ENCODE measurements at places on chromosomes 7 and 10.

DNA sequence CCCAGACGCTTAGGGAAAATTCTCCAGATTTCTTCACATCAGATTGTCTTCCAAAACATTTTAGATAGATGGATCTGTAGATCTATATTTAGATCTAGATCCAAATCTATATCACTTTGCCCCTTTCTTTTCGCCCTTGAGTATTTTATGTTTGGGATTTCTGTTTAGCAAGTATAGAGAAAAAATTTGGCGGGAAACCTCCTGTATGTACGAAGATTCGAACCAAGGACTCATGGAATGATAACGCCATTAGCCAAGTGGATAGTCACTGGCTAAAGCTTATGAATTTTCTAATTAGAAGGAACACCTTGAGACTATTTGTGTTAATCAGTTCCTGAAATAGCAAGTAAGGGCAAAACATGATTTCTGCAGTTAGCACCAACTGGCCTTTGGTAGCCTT is 1.2 kb downstream of the THNSL1 start:
- H3K27ac ChIP-seq: peak overlapping the region; percentile 95
- peaks cover 4% of the 10 kb centered on the region for H3K27me3 ChIP-seq
- DNase-seq: no peak
- peak overlapping the region; percentile 89 for H3K4me3 ChIP-seq

- peaks cover 12% of the 10 kb centered on the region for H3K27me3 ChIP-seq
- peaks cover 7% of the 10 kb centered on the region for H3K4me1 ChIP-seq
- H3K4me3 ChIP-seq: no peak overlapping the region
- no peaks in the 10 kb centered on the region for H3K36me3 ChIP-seq
- DNase-seq: no peak
- H3K27ac ChIP-seq: no peak overlapping the region
These were observed 57.7 kb upstream of the ZNRF2 start for GRCh38 chr7:30226614-30227268.

DNA sequence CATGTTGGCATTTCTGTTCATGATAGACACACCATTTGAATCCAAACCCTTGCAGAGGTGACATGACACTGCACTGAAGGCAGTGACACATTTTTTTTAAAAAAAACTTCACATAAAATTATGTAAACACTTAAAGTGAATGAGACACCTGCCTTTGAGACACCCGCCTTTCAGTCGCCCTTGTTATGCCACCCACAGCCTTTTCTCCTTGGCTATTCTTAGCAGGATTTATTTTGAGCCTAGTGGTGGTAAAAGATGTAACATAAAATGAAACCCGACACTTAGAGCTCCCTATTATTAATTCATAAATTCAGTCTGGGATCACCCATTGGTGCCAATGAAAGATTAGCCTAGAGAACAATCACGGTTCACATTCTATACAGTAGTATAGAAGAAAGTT is 161.3 kb downstream of the DYNC1I1 start:
- no peak overlapping the region for H3K4me3 ChIP-seq
- H3K4me1 ChIP-seq: no peaks in the 10 kb centered on the region
- no peak for DNase-seq

DNA sequence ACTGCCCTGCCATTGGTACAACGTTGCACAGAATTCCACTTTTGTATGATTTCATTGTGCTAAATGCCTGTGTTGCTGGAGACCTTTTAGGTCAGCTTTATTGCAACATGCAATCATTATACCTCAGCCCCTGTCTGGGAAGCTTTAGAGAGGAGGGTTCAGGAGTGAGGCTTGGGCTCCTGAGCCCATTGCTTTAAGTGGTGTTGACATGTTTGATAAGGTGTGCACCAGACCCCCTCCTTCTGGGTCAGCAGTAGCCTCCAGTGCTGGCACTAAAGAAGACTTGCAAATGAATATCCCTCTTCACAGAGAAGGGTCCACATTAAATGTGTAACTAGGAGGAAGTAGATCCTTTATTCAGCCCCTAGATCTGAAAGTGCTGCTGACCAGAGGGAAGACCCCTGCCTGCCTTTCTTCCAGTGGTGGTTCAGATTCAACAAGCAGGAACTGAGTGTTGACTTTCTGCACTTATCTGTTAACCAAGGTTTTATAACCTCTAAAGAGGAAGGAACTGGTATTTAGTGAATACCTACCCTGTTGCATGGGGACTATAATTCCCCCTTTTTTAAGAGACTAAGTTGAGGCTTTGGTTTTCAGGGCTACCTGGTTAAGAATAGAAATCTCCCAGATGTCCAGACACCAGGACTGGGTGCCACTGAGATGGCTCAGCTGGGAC is 369.4 kb upstream of the IGFBP3 start:
- H3K4me3 ChIP-seq: no peak overlapping the region
- no peaks in the 10 kb centered on the region for H3K36me3 ChIP-seq
- H3K27ac ChIP-seq: no peak overlapping the region
- H3K4me1 ChIP-seq: no peaks in the 10 kb centered on the region
- no peak for DNase-seq

DNA sequence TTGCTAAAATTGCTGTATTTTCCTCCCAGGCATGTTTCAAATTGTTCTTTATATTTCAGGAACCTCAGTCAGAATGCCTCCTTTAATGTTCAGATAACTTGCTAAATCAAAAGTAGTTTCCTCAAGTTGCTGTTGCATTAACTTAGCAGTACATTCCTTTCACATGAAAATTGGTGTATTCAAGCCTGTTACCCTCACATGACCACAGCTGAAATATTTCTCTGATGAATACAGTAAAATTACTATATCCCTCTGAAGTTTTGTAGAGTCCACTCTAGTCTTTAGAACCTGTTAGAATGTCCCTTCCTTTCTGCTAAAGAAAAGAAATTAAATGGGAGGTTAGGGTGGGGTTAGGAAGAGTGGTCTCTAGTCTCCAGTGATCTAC is 24.5 kb upstream of the C1GALT1 start:
- H3K27ac ChIP-seq: peak overlapping the region; percentile 80
- no peak for DNase-seq
- H3K36me3 ChIP-seq: peaks cover 41% of the 10 kb centered on the region
- H3K4me3 ChIP-seq: peak overlapping the region; percentile 79
- H3K4me1 ChIP-seq: peaks cover 48% of the 10 kb centered on the region
- H3K27me3 ChIP-seq: no peaks in the 10 kb centered on the region

DNA sequence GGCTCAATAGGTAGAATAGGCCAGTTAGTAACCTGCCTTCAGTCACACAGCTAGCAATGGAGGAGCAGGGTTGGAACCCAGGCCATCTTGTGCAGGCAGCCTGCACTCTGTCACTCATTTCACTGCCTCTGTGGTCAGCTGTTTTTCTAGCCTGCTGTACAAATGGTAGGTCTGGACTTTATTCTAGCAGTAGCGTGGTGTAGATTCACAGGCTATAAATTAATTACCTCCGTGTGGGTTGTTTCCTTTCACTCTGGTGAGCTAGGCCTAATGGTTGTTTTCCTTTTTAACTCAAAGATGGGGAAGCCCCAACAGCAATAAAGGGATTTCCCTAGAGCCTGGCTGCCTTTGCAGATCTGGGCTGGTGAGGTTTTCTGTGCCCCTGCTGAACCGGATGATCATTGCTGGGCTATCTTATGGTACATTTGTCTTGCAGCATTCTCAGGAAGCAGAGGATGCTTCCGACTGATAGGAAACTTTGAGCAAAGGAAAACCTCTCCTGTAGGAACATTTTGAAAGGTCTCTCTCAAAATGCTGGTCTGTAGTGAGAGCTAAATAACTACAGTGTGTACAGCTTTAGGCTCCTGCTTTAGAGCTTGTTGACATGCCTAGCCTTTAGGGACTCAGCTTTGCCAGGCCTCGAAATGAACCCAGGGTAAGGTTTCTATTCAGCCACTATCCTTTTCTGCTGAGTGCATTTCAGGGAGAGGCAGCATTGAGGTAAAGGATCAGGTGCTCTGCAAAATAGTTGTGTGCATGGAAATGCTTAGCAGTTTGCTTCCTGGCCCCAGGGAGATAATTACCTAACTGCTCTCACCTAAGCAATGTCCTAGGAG is 157.4 kb downstream of the ST7 start:
- H3K4me1 ChIP-seq: peaks cover 35% of the 10 kb centered on the region
- H3K27me3 ChIP-seq: peaks cover 5% of the 10 kb centered on the region
- peak overlapping the region; percentile 19 for H3K27ac ChIP-seq
- peak; percentile 18 for DNase-seq
- H3K4me3 ChIP-seq: no peak overlapping the region

- no peaks in the 10 kb centered on the region for H3K27me3 ChIP-seq
- no peaks in the 10 kb centered on the region for H3K4me1 ChIP-seq
- no peaks in the 10 kb centered on the region for H3K36me3 ChIP-seq
- H3K27ac ChIP-seq: no peak overlapping the region
- H3K4me3 ChIP-seq: no peak overlapping the region
These were observed 408.6 kb upstream of the PFKP start for GRCh38 chr10:2658780-2659179.

- no peaks in the 10 kb centered on the region for H3K36me3 ChIP-seq
- no peak overlapping the region for H3K4me3 ChIP-seq
- no peaks in the 10 kb centered on the region for H3K4me1 ChIP-seq
These were observed 228.4 kb downstream of the TRIL start for GRCh38 chr7:28729727-28730126.

- no peak overlapping the region for H3K27ac ChIP-seq
- DNase-seq: no peak
- H3K27me3 ChIP-seq: peaks cover 3% of the 10 kb centered on the region
- peaks cover 11% of the 10 kb centered on the region for H3K36me3 ChIP-seq
These were observed 1.4 kb upstream of the FAM204A start for GRCh38 chr10:118343549-118343948.

- no peaks in the 10 kb centered on the region for H3K36me3 ChIP-seq
- H3K27me3 ChIP-seq: peaks cover 5% of the 10 kb centered on the region
- H3K4me3 ChIP-seq: no peak within 1 kb of the TSS
These were observed at the start of gene PRSS58 for GRCh38 chr7:142257958-142258357. PRSS58 (minus strand) TSS chr7:142258058; CDS start chr7:142257707, 351 bp downstream.

- H3K4me1 ChIP-seq: peaks cover 2% of the 10 kb centered on the region
- H3K4me3 ChIP-seq: no peak overlapping the region
- no peaks in the 10 kb centered on the region for H3K27me3 ChIP-seq
- no peak overlapping the region for H3K27ac ChIP-seq
These were observed 35.2 kb downstream of the UBTD1 start for GRCh38 chr10:97533888-97534287.

DNA sequence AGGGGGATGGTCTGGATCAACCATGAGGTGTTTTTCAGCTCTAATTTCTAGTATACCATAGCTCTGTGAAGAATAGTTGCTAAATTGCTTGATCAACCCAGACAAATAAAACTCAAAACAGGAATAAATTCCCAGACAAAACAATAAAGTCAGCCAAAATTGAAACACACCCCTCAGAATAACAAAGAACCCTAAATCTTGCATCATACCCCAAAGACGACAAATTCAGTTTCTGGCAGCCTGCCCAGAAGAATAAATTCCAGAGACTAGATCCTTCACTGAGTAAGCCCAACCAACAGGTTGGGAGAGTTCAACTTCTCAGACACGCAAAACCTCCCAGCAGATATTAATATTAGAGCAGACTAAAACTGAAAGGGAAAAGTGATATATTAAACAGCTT is 11.2 kb upstream of the SEM1 start:
- H3K4me3 ChIP-seq: no peak overlapping the region
- no peak overlapping the region for H3K27ac ChIP-seq
- no peaks in the 10 kb centered on the region for H3K36me3 ChIP-seq

DNA sequence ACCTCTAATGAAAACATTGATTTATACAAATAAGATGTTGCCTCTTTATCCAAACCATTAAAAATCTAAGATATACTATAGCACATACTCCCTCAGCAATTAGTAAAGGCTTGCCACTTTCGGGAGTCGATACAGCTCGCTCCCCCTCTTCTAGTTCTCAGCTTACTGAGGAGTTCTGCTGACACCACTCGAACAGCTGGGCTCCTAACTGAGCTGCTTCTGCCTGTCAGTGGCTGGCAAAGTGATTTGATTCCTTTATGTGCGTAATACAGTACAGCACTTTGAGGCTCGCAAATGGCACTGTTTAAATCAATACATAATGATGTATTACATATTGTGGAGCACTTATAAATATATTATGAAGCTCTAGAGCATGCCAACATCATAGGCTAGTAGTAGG is 241.8 kb downstream of the CREB5 start:
- no peaks in the 10 kb centered on the region for H3K27me3 ChIP-seq
- H3K27ac ChIP-seq: no peak overlapping the region
- H3K36me3 ChIP-seq: no peaks in the 10 kb centered on the region
- no peak overlapping the region for H3K4me3 ChIP-seq
- no peaks in the 10 kb centered on the region for H3K4me1 ChIP-seq

GRCh38 chr7:23558303-23558702 is 26.5 kb upstream of the TRA2A start:
- H3K27me3 ChIP-seq: peaks cover 44% of the 10 kb centered on the region
- no peak overlapping the region for H3K27ac ChIP-seq
- H3K4me1 ChIP-seq: no peaks in the 10 kb centered on the region

GRCh38 chr7:40311307-40311706 is 176.5 kb downstream of the SUGCT start:
- H3K36me3 ChIP-seq: no peaks in the 10 kb centered on the region
- no peaks in the 10 kb centered on the region for H3K27me3 ChIP-seq
- H3K27ac ChIP-seq: no peak overlapping the region
- no peaks in the 10 kb centered on the region for H3K4me1 ChIP-seq
- no peak overlapping the region for H3K4me3 ChIP-seq

DNA sequence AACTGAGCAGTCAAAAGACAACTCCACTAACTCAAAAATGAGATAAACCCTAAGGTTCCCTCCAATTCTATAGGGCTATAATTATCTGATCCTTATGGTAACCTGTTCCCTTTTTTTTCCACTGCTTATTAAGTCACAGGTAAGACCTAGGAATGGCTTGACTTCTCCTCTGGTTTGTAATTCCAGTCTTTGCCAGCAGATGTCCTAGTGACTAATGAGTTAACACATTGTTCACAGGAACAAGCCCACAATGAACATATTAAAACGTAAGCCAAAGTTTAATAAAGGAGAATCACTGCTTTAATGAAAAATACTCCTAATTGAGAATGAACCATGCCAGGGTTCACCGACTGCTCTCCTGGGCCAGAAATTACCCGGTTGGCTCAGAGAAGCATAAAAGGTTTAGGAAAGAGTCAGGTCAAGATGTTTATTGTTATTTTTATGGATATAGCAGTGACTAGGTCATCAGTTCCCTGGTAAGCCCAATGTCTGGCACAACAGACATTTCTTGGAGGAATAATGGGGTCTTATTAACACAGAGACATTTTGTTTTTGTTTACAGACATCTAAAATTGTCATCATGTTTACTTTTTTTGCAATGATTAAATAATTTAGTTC is 120.1 kb downstream of the ELAPOR2 start:
- no peaks in the 10 kb centered on the region for H3K36me3 ChIP-seq
- peaks cover 13% of the 10 kb centered on the region for H3K27me3 ChIP-seq
- no peak overlapping the region for H3K27ac ChIP-seq
- no peaks in the 10 kb centered on the region for H3K4me1 ChIP-seq

DNA sequence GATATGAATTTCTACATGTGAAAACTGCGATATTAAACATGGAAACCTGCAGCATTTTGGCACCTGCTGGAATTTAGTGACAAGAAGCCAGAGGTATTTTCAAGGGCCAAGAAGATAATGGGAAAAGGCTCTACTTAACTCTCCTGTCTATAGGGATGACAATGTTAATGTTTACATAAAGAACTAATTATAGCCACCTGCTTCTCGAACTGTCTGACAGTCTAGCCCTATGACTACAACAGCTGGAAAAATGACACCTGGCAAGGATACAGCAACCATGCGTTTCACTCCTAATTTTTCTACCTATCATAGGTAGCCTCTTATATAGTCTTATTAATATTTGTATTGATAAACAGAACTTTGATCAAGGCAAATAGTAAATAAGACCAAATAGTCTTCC is 49.6 kb downstream of the MAGI2 start:
- H3K4me3 ChIP-seq: no peak overlapping the region
- no peak overlapping the region for H3K27ac ChIP-seq
- no peaks in the 10 kb centered on the region for H3K4me1 ChIP-seq
- H3K36me3 ChIP-seq: no peaks in the 10 kb centered on the region
- DNase-seq: no peak
